ENCODE measurements at places on chromosomes 13 and 19. TPM values are rescaled to one million over a fixed set of nuclear protein-coding genes. Genes with fewer than 3 reads are reported as not detected.

The TEX26 gene
- not detected for total RNA-seq

The TBXA2R gene
- 4.2 TPM for total RNA-seq

The PLPP2 gene
- total RNA-seq = 134 TPM

The S1PR4 gene
- 3.4 TPM for total RNA-seq

The PLIN5 gene
- total RNA-seq = 6.5 TPM

The KLK3 gene
- 0.13 TPM for total RNA-seq

The KL gene
- total RNA-seq = 2.8 TPM

DNA sequence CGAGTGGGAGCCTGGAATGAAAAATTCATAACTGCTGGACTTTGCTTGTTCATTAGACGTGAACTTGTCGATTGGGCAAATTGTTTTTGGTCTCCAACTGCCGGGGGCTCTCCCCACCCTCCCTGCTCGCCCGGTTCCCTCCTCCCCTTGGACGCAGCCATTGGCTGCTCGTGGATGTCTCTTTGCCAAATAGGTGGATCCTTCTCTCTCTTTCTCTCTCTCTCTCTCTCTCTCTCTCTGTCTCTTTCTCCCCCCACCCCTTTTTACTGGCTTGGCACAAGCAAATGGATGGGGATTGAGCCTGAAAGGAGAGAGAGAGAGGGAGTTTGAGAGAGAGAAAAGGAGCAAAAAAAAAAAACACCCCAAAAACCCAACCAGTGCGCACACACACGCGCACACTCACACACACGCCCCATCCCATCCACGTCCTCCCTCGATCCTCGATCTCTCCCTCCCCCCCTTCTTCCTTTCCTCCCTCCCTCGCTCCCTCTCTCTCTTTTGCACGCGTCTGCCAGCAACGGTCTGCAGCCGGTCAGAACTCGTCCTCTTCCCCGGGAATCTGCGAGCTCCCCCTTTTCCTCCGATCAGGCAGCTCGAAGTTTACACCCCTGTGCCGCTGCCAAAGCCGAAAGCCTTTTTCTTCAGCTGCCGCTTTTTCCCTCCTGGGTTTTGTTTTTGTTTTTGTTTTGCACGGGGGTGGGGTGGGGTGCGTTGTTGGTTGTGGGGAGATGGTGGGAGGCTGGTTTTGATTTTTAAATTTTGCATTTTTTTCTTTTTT, 27.8 kb downstream of the NFIX start:
- peak; percentile 97 for DNase-seq

GRCh38 chr13:97459215-97459777, 25.3 kb downstream of the RAP2A start:
- no peak for DNase-seq

DNA sequence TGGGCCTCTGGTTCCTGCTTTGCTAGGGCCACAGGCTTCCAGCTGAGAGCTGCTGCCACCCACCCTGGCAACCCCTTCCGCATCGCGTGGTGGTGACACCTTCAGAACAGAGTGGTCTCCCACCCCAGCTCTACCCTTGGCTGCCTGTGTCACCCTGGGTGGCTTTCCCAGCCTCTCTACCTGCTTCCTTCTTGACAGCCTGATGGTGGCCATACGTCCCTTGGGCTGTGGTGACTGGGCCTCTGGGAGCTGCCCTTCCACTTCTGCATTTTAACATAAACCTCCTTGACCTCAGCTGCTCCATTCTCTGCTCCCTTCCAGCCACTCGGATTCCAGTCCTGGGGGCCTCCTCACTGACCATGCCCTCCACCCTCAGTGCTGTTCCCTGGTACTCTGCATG, 17.0 kb downstream of the PAK4 start:
- DNase-seq = no peak

- DNase-seq = no peak
These were observed 150.9 kb downstream of the URI1 start for GRCh38 chr19:30092721-30093569.

DNA sequence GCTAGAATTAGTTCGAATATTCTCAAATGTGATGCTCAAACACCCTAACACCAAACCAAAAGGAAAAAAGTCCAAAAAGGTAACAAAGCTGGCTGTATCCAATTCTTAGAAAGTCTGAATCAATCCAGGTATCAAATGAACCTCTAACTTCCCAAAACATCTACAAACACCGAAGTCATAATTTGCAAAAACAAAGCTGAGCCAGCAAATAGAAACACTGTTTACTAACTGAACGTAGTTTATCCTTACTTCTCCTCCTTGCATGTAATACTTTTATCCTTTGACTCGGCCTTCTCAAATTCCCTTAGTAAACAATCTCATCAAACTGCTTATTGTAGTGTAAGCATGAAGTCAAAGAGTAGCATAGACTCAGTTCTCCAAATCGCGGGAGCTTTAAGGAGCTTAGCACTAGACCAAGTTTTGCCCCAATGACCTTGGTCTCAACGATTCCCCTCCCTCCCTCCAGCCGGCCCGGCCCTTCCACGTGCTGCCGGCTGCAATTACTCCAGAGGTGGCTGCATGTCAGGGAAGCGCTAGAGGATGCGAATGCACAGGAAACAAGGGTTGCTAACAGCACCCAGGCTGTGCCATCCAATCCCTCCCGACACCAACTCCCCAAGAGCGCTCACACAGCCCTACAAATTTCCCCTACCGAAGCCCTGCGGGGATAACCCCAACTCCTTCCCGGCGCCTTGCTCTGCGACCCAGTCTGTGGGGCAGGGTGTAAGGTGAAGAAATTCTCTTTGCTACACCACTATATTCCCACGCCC, 693 bp downstream of the XPO4 start:
- DNase-seq = no peak

GRCh38 chr13:73849292-73849691, 284.9 kb downstream of the KLF12 start:
- no peak for DNase-seq

GRCh38 chr19:22256856-22257255, 29.4 kb upstream of the ZNF729 start:
- no peak for DNase-seq

DNA sequence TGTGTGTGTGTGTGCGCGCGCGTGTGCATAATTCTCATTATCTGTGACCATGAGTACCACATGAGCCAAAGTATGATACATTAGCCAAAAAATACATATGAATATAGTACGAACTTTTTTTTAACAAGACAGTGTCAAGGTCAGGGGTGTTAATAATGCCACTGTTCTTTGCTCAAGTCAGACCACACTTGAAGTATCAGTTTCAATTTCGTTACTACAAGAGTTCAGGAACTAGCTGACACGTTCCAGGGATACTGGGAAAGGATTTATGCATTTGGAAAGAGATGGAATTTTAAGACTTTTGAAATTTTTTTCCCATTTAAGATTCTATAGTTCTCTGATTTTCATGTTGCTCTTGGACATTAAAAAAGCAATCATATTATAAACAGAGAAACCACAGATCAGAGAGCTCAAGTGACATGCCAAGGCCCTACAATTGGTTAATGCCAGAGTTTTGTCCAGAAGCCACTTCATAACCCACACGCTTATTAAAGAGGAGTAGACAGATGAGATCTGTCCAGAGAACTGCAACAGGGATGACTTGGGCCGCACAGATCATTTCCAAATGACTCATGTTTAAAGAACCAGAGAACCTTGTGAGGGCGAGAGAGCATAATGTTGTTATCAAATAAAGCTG, 718.8 kb upstream of the SGCG start:
- no peak for DNase-seq

DNA sequence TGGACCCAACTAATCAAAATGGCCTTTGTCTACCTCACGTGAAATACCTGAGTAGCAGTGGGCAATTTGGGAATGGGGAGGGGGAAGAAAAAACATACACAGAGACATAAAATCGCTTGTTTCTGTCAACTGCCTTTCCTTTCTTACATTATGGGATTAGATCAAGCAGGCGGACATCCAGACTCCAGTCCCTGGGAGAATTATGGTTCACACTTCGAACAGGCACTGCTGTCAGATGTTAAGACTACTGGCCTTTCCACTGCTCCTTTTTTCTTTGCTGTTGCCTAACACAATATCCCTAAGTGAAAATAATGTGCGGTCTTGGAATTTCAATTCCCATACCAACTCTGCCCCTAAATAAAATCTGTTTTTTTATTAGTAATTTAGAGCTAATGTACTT, 1719.7 kb upstream of the SLC10A2 start:
- no peak for DNase-seq

GRCh38 chr19:57829316-57829715, 783 bp upstream of the ZNF587B start:
- no peak for DNase-seq

DNA sequence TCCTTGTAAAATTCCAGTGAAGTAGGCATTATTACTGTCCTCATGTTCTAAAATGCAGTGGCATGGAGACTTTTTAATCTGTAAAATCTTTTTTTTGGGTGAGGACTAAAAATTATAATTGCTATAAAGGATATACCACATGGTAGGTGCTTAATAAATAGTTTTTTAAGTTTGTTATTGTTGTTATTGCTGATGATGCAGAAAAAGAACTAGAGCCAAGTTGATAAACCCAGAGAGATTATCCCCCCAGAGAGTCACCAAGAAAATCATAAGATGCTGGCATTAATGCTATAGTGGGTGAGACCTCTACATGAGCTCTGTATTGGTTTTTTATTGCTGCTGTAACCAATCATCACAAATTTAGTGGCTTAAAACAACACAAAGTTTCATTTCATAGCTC, 44.3 kb upstream of the CNMD start:
- no peak for DNase-seq

DNA sequence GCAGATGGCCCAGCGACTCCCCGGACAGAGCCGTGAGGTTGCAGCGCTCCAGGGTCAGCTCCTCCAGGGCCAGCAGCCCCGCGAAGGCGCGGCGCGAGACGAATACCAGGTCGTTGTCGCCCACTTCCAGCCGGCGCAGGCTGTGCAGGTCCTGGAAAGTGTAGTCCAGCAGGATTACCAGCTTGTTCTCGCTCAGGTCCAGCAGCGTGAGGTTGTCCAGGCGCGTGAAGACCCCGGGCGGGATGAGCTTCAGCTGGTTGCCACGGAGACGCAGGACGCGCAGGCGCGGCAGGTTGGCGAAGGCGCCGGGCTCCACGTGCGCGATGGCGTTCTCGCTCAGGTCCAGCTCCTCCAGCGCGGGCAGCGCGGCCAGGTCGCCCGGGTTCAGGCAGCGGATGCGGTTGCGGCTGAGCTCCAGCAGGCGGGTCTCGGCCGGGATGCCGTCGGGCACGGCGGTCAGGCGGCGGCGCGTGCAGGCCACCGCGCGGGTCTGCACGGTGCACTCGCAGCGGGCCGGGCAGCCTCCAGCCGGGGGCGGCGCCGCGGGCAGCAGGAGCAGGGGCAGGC, 9.3 kb upstream of the PEAK3 start:
- no peak for DNase-seq

GRCh38 chr19:17234911-17235299, 8.9 kb downstream of the OCEL1 start:
- no peak for DNase-seq
